Fibroblast of skin of back (primary cell): ENCODE measurements at places on chromosomes 13 and 19.

DNA sequence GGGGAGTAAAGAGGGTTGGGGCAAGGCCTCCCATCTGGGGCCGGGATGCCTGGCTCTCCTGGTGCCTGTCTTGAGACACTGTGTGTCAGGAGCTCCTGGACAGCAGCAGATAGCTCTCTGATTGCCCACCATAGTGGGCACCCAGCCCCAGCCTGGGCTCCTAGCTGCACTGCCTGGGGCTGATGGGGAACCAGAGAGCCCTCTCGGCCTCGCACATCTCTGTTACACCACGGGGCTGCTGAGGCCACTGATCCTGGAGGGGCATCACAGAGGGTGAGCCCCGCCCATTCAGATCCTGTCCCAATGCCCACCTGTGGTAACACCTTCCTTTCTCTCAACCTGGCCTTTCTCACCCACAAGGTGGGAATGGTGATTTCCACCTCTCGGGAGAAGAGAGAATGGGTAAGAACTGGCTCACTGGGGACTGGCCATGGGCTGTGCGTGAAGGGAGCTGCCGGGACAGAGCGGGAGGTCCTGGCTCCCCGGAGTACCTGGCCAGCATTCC lies 135.9 kb downstream of the URI1 start:
- no peak for DNase-seq

- no peak for DNase-seq
These were observed 3.9 kb downstream of the SHKBP1 start for GRCh38 chr19:40580619-40581018.

- peak; percentile 76 for DNase-seq
These were observed 104.1 kb downstream of the FRY start for GRCh38 chr13:32135655-32136054.

GRCh38 chr13:38630780-38631179 lies 56.1 kb upstream of the FREM2 start:
- peak; percentile 76 for DNase-seq

DNA sequence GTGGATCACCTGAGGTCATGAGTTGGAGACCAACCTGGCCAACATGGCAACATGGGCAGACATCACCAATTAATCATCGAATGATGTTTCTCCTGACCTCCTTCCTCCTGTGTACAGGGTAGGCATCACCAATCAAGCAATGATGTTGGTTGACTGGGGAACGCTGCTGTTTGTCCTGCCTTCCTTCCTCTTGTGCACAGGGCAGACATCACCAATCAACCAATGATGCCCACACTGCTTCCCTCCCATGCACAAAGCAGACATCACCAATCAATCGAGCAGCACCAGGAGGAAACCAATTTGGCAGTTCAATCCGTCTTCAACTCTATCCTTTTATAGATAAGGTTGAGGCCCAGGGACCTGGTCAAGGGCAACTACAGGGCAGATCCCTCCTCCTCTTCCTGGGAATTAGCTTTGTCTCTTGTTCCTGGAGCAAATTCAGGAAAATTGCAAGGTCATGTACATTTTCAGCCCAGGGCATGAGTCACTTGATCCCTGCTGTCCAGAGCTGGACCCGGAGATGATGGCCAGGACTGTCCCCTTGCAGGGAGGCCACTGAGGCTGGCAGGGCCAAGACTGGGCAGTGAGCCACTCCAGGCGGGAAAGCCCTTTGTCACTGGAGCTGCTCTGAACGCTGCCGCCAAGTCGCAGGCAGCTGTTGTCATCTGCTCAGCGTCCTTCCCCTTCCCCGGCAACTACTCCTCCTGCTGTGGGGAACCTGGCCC lies 5.3 kb upstream of the CSNK1G2 start:
- peak; percentile 33 for DNase-seq

- peak; percentile 54 for DNase-seq
These were observed 10.1 kb upstream of the GTF2F1 start for GRCh38 chr19:6402837-6403608.
